Myocyte (in vitro differentiated cells): ENCODE measurements at places on chromosomes 16 and 17. TPM values are rescaled to one million over a fixed set of nuclear protein-coding genes. Genes with fewer than 3 reads are reported as not detected.

DNA sequence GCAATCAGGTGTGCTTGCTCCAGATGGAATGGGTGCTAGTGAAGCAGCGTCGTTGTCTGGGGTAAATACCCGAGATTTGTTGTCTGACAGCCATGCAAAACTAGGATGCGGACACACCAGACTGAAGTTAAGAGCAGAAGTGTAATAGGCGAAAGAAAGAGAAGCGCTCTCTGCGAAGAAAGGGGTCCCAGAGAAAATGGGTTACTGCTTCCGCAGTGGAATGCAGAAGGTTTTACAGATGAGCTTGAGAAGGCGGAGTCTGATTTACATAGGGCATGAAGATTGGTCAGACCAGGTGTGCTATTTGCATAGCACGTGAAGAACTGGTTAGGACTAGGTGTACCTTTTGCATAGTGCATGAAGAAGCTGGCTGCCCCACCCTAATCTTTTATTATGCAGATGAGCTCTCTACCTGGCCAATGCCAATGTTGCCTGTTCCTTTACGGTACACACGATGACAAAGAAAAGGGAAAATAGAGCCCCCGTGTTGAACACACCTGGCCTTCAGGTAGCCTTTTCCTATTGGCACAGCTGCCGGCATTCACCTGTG lies 32.0 kb upstream of the SNN start:
- DNase-seq, result no peak

GRCh38 chr17:11832401-11833137 lies 164.7 kb downstream of the ZNF18 start:
- DNase-seq, result no peak

ARSG gene
- 4.9 and 15.0 TPM in 2 replicates for total RNA-seq

PRR15L gene
- not detected in 2 replicates for total RNA-seq

NLRC5 gene
- total RNA-seq, result 10.0 and 15.7 TPM in 2 replicates
